Esophagus squamous epithelium (tissue), 5 donors: ENCODE measurements at places on chromosomes 7 and 10.

DNA sequence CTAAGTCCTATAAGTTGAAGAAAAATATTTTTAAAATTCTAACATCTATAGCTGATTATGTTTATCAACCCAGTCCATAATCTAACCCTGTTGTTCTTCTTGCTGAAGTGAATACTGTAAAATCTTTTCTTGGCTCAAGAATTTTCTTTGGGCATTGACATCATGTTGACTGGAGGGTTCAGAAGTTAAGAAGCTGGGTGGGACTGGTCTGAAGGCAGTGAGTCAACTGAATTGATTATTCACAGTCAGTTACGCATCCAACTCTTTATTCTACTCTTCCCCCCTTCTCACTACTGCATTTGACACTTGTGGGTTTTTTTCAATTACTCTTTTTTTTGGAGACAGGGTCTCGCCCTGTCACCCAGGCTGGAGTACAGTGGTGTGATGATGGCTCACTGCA lies 31.0 kb downstream of the DENND2A start:
- no peak for DNase-seq

GRCh38 chr7:7351156-7351555 lies 168.8 kb downstream of the C1GALT1 start:
- DNase-seq, result no peak

- no peak for DNase-seq
Observed at GRCh38 chr7:104059103-104059502, 69.6 kb upstream of the RELN start.

GRCh38 chr7:138943061-138943460 lies 38.1 kb downstream of the KIAA1549 start:
- no peak for DNase-seq

DNA sequence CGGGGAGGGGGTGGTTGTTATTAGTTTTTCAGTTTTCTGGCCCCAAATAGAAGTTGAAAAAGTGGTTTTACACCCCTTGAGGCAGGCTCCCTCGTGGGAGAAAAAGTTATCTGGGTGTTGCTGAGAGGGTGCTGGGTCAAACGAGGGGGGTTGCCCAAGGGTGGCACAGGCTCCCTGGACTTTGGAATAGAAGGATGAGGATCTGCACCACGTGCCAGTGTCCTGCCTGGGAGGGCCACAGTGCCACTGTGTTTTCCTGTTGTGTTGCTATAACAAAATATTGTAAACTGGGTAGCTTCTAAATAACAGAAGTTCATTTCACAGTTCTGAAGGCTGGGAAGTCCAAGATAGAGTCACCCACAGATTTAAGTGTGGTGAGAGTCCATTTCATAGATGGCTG lies 181.9 kb downstream of the CXCL12 start:
- DNase-seq, result no peak

DNA sequence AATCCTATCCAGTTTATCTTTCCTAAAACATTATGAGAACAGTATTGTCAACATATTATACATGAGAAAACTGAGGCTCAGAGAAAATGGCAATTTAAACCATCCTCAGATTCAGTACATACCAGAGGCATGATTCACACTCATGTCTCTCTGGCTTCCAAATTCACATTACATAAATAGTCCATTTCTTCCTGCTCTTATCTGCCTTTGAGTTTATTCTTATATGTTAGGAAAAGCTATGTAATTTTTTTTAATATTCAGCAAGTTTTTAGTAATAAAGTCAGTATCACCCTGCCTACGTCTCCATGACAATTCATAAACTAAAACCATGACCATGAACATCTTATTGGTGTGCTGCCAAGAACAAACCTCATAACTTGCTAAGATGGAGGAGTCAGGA lies 1260.2 kb upstream of the SORCS1 start:
- DNase-seq, result no peak

- no peak for DNase-seq
Observed at GRCh38 chr10:7436490-7437100, 25.8 kb upstream of the SFMBT2 start.

DNA sequence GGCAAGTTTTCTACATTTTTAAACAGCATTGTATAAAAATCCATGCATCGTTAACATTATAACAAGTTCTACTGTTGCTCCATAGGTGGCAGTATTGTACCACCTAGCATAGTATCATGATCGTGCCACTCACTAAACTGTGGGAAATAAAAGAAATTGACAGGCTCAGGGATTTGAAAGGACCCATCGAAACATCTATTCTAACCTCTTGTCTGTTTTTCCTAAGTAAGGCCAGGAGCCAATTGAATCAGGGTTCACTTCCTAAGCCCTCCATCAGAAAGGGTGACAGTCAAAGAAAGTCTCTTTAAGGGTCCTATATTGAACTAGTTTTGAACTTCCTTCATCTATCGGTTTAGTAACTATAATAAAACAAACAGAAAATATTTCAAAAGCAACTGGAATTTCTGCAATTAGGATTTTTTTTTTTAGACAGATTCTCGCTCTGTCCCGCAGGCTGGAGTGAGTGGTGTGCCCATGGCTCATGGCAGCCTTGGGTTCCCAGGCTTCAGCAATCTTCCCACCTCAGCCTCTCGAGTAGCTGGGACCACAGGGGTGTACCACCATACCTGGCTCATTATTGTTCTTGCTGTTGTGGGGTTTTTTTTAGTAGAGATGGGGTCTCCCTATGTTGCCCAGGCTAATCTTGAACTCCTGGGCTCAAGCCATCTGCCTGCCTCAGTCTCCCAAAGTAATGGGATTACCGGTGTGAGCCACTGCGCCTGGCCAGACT lies 9.4 kb downstream of the HACD1 start:
- no peak for DNase-seq

DNA sequence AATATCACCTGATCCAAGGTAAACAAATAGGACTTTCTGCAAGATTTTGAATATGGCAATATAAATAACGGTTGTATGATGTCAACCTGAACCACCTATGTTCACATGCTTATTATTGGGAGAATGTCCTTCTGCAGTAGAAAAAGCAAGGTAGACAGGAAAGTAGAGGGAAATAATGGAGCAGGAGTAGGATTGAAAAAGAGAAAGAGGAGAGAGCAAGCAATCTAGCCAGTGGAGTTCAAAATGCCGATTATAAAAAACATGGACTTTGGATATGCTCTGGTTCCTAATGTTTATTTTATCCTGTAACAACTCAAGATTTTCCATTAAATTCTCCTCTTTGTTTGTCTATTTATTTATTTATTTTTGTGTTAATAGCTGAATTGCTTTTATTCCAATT lies 878.0 kb upstream of the KCND2 start:
- DNase-seq, result no peak

GRCh38 chr7:21942955-21943354 lies 2.7 kb downstream of the CDCA7L start:
- no peak for DNase-seq
